Hepatic stellate cell (primary cell): ENCODE measurements at places on chromosomes 12 and 14.

GRCh38 chr14:33401311-33401710, 462.6 kb downstream of the NPAS3 start:
- no peak for DNase-seq

- DNase-seq, result no peak
Observed at GRCh38 chr14:53389202-53389601, 236.1 kb upstream of the DDHD1 start.

DNA sequence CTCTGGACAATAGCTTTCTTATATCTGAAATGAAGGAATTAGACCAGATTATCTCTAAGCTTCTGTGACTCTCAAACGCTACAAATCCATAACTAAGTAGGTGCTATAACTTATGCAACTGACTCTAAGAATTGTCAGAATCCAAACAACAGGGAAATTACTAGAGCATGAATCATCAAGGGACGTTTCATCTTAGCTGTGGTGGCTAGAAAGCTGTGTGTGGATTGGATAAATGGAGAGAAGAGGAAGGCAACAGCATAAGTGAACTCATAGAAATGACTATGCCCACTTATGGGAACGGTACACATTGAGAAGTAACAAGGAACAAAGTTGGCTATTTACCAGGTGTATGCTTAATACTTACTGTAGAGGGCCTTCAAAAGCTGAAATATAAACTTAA, 96.0 kb upstream of the NEDD1 start:
- DNase-seq, result peak; percentile 2

DNA sequence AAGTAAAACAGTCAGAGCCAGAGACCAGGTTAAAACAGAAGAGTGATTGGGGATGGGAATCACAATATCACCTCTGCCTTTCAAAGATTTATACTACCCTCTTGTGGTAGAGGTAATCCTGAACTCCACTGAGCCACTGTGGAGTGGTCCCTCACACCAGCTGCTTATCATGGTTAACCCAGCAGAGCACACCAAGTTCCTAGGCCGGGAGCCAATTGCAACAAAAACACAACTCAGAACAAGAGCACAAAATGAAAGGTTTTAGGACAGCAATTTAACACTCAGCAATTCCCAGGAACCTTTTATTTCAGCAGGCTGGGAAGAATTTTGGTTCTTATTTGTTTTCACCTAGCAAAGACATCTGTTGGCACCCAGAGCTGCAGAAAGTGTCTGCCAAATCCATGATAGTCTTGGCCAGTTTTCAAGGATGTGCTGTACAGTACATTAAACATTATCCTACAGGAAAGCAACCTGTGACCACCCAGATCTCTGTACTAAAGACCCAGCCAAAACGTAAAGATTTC, 220.5 kb upstream of the ATXN7L3B start:
- DNase-seq, result no peak

DNA sequence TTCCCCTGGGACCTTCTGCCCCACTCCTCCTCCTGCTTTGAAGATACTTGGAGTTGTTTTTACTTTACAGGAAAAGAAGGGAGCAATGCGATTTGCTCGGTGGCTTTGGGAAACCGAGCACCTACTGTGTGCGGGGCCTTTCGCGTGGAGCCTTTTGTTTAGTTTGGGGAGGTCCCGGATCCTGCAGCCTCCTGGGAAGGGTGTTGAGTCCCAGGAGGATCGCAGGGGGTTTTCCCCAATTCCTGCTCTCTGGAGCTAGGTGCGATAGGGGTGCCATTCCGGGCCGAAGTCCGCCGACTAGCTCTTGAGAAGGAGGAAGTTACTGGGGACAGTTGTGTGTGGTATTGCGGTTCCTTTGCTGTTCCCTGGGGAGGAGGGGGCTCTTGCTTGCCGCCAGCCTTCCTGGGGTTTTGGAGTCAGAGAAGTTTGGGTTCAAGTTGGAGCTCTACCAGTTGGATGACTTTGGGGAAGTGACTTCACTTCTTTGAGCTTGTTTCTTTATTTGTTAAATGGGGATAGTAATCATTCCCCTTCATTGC, 1.1 kb downstream of the BRI3BP start:
- DNase-seq, result no peak

DNA sequence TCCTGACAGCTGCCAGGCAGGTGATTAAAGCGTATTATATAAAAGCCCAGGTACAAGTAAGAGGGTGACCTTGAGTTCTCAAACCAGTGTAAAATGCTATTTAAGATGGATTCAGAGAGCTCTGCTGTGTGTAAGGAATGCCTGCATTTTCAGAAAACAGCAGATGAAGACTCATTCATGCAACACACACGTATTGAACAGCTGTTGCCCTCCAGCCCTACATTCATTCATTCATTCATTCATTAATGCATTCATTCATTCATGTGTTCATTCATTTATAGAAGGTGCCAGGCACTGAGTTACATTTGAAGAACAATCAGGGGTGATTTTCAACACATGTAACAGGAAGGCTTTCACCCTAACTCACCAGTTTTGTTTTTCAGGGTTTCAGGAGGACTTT, 27.4 kb upstream of the ELK3 start:
- no peak for DNase-seq

DNA sequence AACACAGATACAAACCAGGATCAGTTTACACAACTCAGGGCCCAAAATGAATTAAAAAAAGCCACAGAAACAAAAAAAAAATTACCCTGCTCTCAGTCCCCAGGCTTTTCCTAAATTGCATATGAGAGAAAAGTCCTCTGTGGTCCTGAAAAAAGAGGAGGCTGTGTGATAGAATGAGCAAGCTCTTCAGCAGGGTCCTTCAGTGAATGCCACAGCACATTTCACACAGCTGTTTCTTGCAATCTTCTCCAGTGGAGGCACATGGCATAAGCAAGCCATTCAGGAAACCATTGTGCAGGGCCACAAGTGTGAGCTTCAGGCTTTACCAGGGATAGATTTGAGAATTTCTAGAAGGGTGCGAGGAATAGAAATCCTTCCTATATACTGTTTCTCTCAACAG, 168.5 kb downstream of the PPM1H start:
- no peak for DNase-seq

DNA sequence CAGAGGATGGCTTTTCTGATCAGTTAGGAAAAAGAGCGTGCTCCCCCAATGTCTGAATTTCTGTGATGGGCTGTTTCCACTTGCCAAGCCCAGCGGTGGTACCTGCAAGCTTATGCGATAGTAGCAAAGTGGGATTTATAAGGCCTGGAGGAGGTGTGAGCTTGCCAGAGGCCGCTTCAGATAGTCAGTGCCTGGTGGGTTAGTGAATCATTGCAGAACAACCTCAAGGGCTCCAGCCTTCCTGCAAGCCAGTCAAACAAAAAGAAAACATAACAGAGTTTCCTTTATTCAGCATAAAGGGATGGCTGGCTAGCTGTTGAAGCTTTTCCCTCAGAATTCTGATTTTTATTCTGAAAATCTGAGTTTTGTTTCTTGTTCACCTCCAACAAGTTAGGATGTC, 7.6 kb upstream of the BMP4 start:
- DNase-seq, result no peak

DNA sequence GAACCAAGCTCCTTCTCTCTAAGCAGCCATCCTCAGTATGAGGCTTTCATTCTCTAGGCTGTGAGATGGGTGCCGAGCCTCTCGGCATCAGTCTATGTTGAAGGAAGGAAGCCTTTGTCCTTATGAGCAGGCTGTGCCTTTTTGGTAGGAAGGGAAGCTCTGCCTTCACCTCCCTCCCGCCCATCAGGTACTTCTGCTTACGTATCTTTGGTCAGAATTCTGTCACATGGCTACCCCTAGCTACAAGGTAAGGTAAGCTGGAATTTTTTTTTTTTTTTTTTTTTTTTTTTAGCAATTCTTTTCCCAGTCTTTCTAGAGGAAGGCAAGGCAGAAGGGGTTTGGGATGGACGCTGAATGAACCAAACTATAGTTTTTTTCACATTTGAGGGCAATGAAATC, 16.9 kb downstream of the BATF start:
- DNase-seq, result no peak

DNA sequence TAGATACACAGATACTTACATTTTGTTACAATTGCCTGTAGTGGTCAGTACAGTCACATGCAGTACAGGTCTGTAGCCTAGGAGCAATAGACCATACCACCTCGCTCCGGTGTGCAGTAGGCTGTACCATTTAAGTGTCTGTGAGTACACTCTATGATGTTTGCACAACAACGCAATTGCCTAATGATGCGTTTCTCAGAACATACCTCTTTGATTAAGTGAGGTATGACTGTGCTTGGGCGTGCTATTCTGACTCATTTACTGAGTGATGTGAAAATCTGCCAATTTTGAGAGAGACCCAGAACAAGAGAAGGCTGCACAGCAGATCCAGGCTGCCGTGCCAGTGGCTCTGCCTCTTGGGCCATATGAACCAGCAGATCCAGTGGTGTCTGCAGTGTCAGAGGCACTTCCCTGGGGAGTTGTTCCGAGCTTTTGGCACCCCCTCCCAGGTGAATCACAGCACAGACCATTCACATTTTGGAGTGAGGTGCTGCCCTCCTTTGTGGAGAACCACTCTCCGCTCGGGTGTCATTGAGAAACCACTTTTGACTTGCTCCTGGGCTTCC, 20.4 kb downstream of the DLK1 start:
- DNase-seq, result no peak

- no peak for DNase-seq
Observed at GRCh38 chr12:43848786-43849185, 12.9 kb downstream of the TMEM117 start.

DNA sequence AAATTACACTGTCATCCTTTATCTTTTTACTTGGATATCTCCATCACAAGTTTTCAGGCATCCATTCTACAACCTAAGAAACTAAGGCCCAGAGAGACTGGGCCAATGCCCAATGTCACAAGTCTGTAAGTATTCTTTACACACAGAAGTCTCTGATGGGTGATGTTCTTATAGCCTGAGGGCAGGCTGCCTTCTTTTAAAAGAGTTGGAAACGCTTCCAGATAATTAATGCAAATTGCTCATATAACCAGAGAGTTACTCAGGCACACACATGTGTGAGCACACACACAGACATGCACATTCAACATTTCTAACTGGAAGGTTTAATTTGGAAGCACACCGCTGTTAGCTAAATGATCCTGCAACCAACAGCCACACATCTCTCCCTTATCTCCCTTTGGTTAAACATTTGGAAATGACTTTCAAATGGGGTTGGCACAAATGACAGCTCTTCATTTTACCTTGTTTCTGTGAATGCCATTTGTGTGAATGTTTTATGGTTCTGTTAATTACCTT, 160.8 kb upstream of the TMPO start:
- DNase-seq, result no peak

DNA sequence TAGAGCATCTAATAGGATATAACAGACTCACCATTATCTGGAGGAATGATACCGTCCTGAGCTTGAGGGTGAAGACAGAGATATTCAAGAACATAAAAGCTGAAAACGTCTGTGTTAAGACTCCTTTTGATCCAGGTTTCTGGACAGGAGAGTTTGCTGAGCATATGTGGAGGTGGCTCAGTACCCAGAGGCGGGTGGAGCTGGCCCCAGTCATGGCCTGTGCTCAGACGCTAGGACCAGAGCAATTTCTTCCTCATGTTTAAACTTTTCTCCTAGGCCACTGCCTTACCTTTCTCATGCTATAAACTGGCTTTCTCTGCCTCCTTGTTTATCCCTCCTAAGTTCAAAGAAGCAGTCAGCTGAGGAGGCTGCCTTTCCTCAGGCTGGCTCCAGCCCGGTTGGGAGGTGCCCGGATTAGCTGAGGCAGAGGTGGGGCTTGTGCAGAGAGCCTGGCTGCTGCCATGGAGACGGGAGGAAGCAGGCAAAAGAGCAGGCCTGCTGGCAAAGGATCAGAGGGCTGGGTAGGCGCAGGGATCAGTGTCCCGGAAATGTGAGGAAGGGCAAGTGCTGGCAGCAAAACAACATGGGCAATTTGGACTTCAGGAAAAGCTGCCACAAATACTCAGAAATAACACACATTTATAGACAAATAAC, 13.7 kb downstream of the COA8 start:
- peak; percentile 92 for DNase-seq

GRCh38 chr14:59150990-59151389, 37.5 kb upstream of the DAAM1 start:
- no peak for DNase-seq

DNA sequence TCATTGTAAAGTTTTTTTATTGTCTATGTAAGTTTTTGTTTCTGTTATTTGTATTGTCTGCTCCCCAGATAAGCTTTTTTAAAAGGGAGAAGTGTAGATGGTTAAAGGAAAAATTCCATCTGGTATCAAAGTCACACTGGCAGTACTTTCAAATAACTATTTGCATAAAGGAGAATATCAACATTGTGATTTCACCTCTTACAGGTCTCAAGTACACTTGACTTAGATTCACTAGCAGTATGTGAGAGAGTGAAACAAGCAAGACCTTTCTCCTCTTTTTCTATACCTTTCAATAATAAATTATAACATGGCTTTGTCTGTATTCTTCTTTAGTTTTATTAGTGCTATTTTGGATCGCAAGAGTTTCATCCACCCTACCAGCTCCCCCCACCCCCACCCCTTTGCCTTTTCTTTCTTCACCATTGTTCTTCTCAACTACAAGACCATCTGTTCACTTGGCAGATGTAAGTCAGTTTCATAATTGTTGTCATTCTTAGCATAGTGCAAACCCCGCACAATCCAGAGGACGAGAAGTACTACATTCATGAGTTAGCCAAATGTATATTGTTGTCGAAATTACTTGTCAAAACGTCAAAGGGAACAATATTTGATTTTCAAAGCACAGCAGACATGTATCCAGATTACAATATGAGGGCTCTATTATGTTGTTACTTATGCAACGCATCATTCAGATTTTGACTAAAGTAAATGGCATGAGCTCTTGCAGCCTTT, 602.7 kb upstream of the FLRT2 start:
- DNase-seq, result no peak

- DNase-seq, result no peak
Observed at GRCh38 chr14:73264080-73264884, 27.0 kb downstream of the PAPLN start.

DNA sequence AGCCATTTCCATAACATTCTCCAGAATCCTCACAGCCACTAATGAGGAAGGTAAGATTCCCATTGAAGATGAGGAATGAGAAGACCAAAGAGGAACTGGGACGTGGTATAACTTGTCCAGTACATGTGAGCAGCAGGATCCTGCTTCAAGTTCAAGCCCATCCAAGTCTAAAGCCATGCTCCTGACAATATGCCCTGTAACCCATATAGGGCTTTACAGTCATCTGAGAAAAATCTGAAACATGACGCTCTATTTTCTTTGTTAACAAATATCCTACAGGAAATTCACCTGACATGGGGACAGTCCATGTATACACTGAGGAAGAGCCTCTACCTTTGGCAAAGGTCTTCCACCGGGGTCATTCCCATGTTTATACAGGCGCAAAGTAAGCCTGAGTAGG, 3.1 kb upstream of the ACTR6 start:
- DNase-seq, result no peak

GRCh38 chr12:127070515-127071157, 1196.3 kb upstream of the TMEM132C start:
- no peak for DNase-seq

- no peak for DNase-seq
Observed at GRCh38 chr12:109916045-109916444, 16.0 kb downstream of the TCHP start.

DNA sequence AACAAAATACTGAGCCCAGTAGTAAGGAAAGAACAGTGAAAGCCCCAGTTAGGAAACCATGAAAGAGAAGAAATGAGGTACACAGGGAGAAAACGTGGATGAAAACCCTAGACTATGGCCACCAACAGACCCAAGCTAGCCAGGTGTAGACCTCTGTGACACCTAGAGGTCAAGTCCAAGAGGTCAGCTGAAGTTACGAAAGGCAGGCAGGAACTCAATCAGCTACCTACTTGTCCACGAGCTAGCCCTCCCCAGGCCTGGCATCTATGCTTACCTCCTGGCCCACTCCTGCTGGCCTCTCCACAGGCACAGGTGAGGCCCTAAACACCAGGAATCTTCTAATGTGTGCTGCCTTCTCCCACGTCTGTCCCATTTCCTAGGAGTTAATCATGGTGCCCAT, 48.7 kb downstream of the DPF3 start:
- DNase-seq, result no peak
